Femur (tissue), 1 donor: ENCODE measurements at places on chromosomes 2 and 18.
A peak's percentile ranks its signal among the peaks of the same experiment; 100 is the strongest.

DNA sequence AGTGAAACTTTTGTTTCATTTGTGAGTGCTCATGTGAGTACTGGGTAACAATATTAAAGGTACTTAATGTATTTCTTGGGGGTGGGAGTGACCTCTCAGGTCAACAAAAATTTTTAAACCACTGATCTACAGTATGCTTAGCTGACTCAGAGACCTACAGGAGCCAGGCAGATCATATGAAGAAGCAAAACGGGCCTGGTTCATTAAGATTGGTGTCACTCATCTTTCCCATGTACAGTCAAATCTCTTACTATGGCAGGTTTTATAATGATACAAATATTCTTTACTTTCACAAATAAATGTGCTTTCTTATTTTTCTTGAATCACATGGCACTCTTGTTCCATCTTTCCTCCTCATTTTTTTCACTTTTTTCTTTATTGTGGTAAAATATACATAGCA lies 7.7 kb upstream of the TMSB10 start:
- DNase-seq, result no peak

DNA sequence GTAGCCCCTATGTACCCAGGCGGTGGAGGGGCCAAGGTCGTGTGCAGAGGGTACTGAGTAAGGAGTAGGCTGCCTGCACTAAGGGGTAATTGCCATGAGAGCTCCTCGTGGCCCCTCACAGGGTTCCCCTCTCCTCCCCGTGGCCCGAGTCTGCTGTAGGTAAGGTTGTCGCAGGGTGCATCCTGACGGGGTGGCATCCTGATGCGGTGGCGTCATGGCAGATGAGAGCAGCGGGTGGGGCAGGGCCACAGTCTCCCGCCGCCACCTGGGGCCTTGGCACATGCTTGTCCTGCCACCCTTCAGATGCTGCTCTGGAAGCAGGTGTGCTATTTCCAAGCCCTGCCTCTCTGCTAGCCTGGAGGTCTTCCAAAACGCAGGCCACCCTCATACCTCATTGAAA lies 89.7 kb downstream of the EIPR1 start:
- DNase-seq, result no peak

GRCh38 chr2:176088048-176088936 lies 4.2 kb upstream of the HOXD13 start:
- peak; percentile 76 for DNase-seq

- DNase-seq, result no peak
These were observed 891.1 kb downstream of the CPS1 start for GRCh38 chr2:211447548-211447947.

GRCh38 chr18:37565101-37565976 lies at the start of gene CELF4:
Gene CELF4, minus strand, starts transcription at chr18:37565798.
- DNase-seq, result peak; percentile 29

GRCh38 chr2:120587279-120587996 lies 148.2 kb upstream of the GLI2 start:
- no peak for DNase-seq

DNA sequence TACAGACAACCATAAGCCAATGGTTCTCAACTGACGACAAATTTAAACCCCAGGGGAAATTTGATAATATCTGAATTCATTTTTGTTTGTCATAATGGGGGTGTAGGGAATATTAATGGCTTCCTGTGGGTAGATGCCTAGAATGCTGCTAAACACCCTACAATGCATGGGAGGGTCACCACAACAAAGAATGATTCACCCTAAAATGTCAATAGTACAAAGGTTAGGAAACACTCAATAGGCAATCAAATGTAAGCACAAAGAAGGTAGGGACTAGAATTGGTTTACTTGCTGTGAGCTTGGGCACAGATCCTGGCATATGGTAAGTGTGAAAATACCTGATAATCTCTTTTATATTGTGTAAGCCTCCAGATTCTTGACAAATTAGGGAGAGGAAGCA lies 20.1 kb upstream of the FANCL start:
- no peak for DNase-seq
